CD4-positive, alpha-beta T cell treated with Interleukin-12 subunit alpha and Interleukin-12 subunit beta, for 1 hour (primary cell): ENCODE measurements at places on chromosomes 7 and 10.

DNA sequence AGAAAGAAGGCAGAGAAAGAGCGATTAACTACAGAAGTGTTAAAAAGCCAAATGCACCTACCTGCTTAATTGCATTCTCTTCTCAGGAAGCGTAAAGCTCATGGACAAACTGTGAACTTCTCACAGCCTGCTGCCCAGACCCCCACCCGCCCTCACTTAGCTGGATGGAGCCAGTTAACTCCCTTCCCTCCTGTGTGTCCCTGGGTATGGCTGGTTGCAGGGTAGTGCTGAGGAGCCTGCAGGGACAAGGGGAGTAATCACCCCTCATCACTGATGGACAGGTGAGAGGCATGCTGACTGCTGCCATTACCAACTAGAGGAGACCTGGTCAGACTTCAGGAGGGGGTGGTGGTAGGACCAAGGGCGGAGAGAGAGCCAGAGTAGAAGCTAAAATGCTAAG lies 37.5 kb downstream of the ENO4 start:
- no peak for DNase-seq

DNA sequence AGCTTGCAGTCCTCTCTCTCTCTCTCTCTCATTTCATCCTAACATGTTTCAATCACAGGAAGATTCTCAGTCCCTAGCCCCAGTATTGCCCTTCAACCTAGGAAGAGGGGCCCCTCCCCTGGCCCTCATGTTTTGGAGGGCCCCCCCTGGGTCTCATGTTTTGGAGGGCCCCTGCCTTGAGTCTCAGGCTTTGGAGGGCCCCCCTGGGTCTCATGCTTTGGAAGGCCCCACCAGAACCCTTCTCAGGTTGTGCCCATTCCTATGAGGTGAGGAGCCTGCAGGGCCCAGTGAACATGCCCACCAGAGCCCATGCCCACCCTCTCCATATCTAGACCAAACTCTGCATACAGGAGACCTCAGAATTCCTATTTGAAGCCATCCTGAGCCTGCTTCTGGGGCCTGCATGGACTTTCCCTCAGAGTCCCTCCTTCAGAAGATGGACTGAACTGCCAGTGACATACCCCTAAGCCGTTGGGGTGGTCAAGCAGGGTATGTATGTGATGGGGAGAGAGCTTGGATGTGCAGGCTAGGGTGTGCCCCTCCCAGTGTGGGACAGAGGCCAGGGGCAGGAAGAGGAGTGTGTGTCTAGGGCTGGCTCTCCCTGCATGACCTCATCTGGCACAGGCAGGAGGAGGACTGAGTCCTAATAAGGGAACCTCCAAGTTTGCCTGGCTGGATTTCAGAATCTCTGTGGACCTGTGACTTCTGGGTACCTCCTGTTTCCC lies 8.1 kb upstream of the VDAC2 start:
- DNase-seq: no peak

- no peak for DNase-seq
Measured at GRCh38 chr7:21480693-21481403, 53.0 kb downstream of the SP4 start.

GRCh38 chr10:42950606-42951485 lies 126.0 kb upstream of the RET start:
- no peak for DNase-seq

- DNase-seq: peak; percentile 24
Measured at GRCh38 chr7:85554236-85555178, 367.7 kb upstream of the SEMA3D start.
